ELF-1 (cell line): ENCODE measurements at places on chromosomes 1 and 21.

GRCh38 chr1:8687039-8687438 is 130.4 kb downstream of the RERE start:
- no peak for DNase-seq

DNA sequence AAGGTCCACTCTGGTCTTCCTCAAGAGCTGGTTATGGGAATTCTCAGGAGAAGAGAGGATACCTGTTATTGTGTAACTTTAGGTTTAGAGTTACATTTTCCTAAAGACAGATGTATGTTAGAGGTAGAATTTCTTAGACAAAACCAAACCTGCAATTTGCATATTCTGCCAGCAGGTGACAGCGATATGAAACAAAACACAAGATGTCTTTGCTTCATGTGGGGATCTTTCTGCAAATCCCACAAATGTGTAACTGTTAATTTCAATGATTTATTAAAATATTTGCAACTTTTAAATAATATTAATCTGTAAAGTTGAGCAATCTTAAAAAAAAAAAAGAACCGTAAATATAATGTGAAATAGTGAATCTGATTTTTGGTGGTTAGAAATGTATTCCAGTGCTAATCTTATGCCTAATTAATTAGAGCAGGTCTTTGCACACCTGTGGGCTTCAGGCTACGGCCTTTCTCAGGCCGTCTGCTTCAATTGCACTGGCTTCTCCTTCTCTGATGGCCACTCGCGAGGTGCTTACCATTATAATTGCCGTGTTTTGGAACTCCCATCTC is 33.4 kb downstream of the FAM78B start:
- no peak for DNase-seq

DNA sequence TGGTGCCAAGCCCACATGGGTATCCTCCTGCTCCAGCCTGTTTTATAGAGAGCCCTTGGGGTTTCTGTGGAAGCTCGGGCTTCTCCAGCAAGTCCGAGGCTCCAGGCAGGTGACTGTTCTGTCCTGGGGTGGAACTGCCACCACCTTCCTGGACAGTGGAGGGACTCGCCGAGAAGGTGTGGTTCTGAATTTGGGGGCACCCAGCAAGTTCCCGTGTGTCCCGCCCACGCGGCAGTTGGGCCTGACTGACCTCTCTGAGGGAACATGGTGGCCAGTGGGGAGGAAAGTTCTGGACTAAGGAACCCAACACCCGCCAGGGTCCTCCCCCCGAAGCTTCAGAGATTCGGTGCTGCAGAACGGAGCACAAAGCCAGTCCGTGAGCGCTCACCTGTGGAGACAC is 158.1 kb upstream of the C1orf174 start:
- no peak for DNase-seq

DNA sequence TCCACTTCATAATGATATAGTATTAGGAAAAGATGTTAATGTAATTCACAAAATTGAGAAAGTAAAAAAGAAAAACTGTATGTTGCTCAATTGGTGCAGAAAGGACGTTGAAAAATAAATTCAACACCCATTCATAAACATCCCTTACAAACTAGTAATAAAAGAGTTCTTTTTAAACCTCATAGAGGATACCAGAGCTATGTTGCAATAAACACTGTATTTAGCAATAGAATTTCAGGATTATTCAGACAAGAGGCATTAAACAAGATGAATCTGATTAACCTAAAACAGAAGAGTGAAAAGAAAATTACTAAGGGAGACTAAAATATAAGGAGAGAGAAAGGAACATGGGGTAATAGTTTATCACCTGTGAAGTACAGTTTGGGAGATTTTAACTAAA is 154.8 kb downstream of the NTPCR start:
- no peak for DNase-seq

DNA sequence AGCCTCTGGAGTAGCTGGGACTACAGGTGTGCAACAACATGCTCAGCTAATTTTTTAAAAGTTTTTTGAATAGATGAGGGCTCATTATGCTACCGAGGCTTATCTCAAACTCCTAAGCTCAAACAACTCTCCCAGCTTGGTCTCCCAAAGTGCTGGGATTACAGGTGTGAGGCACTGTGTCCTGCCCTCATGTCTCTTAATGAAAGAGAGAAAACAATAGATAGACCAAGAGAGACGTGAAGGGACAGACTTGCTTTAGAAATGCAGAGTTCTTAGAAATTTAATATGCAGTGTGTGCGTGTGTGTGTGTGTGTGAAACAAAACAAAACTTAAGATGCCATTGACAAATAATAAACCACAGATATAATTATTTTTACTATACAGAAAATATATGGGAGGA is 105.2 kb downstream of the ST3GAL3 start:
- DNase-seq: no peak

- no peak for DNase-seq
These were observed 260.5 kb upstream of the CHRM3 start for GRCh38 chr1:239125893-239126292.
